ENCODE measurements at places on chromosomes 5 and 9. TPM values are rescaled to one million over a fixed set of nuclear protein-coding genes. Genes with fewer than 3 reads are reported as not detected.

The CHSY3 gene
- not detected for total RNA-seq

The CARD6 gene
- total RNA-seq: 2.3 TPM

The SPATA31A3 gene
- total RNA-seq: not detected

The TRIM23 gene
- total RNA-seq: 6.8 TPM

The EMB gene
- total RNA-seq: 59.5 TPM

DNA sequence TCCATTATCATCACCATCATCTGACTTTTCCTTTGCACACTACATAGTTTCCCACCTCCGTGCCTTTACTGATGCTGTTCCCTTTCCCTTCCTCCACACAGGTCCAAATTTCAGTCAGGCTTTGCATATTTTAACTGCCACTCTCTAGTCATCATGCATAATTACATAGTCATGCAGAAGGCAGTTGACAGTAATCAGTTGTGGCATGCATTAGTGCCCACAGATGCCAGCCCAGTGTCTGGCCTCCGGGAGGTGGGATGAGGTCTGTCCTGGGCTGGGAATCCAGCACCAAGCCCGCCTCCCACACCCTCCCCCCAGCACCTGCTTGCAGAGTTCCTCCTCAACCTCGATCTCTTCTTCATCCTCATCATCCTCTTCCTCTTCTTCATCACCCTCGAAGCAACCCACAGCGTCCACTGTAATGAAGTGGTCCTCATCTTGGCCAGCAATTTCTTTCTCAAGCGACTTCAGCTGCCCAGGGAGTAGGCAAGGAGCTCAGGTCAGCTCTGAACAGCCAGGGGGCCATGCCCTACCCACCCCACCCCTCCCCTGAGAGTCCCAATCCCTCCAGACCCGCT, 8.8 kb downstream of the BBLN start:
- H3K27ac ChIP-seq: no peak overlapping the region
- DNase-seq: no peak
- H3K4me3 ChIP-seq: no peak overlapping the region
- peaks cover 2% of the 10 kb centered on the region for H3K4me1 ChIP-seq

- H3K36me3 ChIP-seq: peaks cover 30% of the 10 kb centered on the region
- peaks cover 43% of the 10 kb centered on the region for H3K4me1 ChIP-seq
Measured at GRCh38 chr5:18745988-18746615, 1111.8 kb downstream of the TAF11L14 start.

DNA sequence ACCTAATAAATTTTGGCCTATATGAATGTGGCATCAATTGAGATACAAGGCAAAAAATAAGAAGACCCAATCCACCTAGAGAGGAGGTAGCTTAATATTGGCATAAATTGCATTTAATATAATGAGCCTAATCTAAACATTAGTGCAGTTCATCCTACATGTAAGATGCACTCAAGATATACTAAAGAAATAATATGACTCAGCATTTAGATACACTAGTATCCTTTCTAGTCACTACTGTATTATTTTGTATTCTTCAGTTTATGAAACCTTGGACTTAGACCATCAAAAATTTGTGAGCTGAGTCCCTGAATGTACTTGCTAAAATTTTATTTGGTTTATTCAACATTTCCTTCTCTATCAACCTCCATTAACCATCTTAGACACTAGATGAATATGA, 104.7 kb downstream of the RAB3C start:
- no peak overlapping the region for H3K4me3 ChIP-seq
- H3K27me3 ChIP-seq: no peaks in the 10 kb centered on the region
- DNase-seq: no peak
- H3K36me3 ChIP-seq: no peaks in the 10 kb centered on the region
- no peaks in the 10 kb centered on the region for H3K4me1 ChIP-seq
- H3K27ac ChIP-seq: no peak overlapping the region

DNA sequence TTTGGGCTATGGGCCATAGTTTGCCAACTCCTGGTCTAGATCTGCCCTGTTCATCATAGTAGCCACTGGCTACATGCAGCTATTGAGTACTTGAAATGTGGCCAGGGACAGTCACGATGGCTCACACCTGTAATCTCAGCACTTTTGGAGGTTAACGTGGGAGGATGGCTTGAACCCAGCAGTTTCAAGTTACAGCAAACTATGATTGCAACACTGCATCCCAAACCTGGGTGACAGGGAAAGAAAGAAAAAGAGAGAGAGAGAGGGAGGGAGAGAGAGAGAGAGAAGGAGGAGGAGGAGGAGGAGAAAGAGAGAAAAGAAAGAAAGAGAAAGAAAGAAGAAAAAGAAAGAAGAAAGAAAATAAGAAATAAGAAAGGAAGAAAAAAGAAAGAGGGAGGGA, 5.1 kb upstream of the GMCL2 start:
- no peak overlapping the region for H3K27ac ChIP-seq
- peaks cover 2% of the 10 kb centered on the region for H3K36me3 ChIP-seq
- no peak overlapping the region for H3K4me3 ChIP-seq
- peaks cover 26% of the 10 kb centered on the region for H3K27me3 ChIP-seq

- no peaks in the 10 kb centered on the region for H3K4me1 ChIP-seq
- DNase-seq: no peak
Measured at GRCh38 chr9:31144614-31145013, 1239.8 kb upstream of the ACO1 start.

GRCh38 chr5:125609011-125609410, 814.2 kb upstream of the GRAMD2B start:
- no peak overlapping the region for H3K4me3 ChIP-seq
- DNase-seq: no peak
- no peaks in the 10 kb centered on the region for H3K4me1 ChIP-seq
- no peaks in the 10 kb centered on the region for H3K36me3 ChIP-seq

DNA sequence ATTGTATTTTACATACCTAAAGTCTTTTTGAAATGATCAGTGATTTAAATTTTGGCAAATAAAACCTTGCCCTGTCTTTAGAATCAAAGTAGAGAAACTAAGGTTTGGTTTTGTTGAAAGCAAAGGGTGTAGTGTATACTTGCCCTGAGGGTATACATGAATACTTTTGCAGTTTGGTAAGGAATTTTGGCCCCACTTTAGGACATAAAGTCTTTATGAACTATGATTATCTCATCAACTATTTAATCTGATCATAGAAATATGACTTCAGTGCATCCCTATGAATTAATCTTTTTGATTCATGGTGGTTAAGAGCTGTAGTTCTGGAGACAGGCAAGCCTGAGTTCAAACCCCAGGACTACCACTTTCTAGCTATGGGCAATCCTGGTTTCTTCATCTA, 17.7 kb downstream of the RAD1 start:
- no peak for DNase-seq
- no peaks in the 10 kb centered on the region for H3K4me1 ChIP-seq
- no peak overlapping the region for H3K27ac ChIP-seq
- peaks cover 3% of the 10 kb centered on the region for H3K36me3 ChIP-seq
- no peaks in the 10 kb centered on the region for H3K27me3 ChIP-seq

DNA sequence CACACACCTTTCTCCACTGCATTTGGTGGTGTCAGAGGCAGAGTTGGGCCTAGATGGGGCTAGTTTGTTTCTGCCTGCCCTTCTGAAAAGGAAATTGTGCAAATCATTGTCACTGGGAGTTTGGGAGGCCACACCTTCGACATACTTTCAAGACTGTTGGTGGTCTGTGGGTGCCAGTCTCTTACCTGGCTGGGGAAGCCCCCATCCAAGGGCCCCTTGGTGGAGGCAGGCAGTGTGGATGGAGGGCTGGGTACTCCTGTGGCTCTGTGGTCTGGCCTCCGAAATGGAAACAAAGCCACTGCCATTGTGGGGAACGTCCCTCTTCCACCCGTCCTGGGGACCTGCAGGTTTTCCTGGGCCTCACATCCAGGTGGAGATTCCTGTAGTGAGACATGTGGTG, 10.9 kb upstream of the PHYHD1 start:
- peaks cover 31% of the 10 kb centered on the region for H3K36me3 ChIP-seq
- no peak for DNase-seq
- H3K4me3 ChIP-seq: peak overlapping the region; percentile 25
- H3K27ac ChIP-seq: peak overlapping the region; percentile 72
- peaks cover 56% of the 10 kb centered on the region for H3K4me1 ChIP-seq
- H3K27me3 ChIP-seq: no peaks in the 10 kb centered on the region

DNA sequence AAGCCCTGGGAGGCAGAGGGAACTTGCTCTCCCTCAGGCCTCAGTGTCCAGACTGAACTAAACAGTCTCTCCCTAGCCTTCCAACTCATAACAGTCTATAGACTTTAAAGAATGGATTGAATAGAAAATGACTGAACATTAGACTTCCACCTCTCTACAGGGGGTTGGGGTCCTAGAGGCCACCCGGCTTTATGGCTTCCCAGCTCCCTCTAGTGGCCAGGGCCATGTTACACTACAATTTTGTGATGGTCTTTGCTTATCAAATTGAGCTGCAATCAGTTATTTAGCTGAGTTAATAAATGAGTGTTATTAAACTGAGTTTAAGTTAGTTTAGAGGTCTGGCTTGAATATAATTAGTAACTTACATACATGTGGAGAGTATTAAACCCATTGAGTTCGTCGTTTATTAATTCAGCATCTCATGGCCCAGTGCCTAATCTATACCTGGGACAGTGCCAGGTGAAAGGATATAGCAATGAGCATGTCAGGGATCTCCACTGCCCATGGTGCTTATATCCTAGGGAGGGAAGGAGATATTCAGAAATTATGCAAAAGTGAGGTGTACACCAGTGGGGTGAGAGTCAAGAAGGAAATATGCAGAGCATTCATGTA, 105.2 kb downstream of the SH3TC2 start:
- H3K4me1 ChIP-seq: no peaks in the 10 kb centered on the region
- peak; percentile 34 for DNase-seq
- H3K27ac ChIP-seq: no peak overlapping the region
- no peaks in the 10 kb centered on the region for H3K36me3 ChIP-seq

Measured in activated naive CD8-positive, alpha-beta T cell treated with anti-CD3 and anti-CD28 coated beads for 36 hours (primary cell).